ENCODE measurements at places on chromosomes 5 and 9.
A peak's percentile ranks its signal among the peaks of the same experiment; 100 is the strongest.

- DNase-seq, result no peak
Measured at GRCh38 chr5:37850226-37850865, 10.5 kb upstream of the GDNF start.

DNA sequence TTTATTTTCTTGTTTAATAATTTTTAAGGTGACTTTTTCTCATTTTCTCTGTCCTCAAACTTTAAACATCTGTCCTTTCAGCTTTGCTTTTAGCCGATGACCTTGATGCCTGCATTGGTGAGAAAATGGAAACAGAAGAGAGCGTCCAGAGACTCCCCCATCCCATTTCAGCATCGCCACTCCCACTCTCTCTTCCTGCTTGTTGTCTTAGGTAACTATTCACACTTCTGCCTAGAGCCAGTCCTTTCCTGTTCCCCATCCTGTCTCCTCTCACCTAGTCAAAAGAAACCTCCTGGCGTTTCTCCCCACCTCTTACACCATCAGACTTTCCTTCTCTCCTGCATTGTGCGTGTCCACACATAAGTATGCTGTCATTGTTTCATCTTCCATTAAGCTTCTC is 124.6 kb downstream of the MAST4 start:
- DNase-seq, result no peak

DNA sequence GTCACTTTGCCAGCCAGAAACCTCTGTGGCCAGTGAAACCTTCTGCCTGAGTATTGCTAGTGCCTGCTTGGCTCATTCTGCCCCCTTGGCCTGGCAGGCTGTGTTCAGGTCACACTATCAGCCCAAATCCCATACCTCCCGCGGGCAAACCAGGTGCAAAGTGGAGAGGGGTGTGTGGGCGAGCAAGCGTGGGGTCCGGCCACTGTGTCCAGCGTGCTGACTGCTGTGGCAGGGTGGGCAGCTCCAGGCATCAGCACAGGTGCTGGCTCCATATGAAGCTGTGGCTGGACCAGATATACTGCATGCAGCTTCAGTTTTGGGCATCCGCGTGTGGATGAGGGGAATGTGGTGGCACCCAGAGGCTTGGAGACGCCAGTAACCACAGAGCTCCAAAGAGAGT is 576.5 kb upstream of the EDIL3 start:
- DNase-seq, result no peak

GRCh38 chr5:140109018-140109758 is 4.7 kb upstream of the PURA start:
- DNase-seq, result peak; percentile 46

DNA sequence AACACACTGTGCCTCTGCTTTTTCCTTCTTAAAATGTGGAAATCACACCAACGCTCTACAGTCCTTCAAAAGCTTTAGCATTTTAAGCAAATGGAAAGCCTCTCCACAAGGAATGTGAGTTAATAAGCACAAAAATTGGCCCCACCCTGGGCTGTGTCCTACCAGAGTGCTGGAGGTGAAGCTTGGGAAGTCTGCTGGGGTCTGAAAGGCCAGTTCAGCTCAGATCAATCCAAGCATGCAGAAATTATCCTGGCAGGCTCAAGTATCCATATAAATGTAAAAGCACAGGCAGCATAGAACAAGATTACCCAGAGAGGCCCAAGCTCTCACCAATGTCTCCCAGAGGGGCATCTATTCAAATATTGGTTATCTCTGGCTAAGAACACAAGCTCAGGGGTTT is 98.5 kb downstream of the ESM1 start:
- no peak for DNase-seq

GRCh38 chr5:164472165-164472564 is 966.7 kb downstream of the MAT2B start:
- DNase-seq, result no peak

DNA sequence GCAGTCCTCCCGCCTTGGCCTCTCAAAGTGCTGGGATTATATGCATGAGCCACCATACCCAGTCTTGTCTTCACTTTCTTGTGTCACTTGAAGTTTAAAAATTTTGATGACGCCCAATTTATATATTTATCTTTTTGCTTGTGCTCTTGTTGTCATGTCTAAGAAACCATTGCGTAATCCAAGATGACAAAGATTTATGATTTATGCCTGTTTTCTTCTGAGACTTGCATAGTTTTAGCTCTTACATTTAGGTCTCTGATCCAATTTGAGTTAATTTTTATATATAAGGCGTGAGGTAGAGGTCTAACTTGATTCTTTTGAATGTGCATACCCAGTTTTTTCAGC is 18.6 kb downstream of the ANKHD1 start:
- no peak for DNase-seq

GRCh38 chr9:81116340-81117137 is 572.8 kb downstream of the TLE1 start:
- DNase-seq, result no peak

DNA sequence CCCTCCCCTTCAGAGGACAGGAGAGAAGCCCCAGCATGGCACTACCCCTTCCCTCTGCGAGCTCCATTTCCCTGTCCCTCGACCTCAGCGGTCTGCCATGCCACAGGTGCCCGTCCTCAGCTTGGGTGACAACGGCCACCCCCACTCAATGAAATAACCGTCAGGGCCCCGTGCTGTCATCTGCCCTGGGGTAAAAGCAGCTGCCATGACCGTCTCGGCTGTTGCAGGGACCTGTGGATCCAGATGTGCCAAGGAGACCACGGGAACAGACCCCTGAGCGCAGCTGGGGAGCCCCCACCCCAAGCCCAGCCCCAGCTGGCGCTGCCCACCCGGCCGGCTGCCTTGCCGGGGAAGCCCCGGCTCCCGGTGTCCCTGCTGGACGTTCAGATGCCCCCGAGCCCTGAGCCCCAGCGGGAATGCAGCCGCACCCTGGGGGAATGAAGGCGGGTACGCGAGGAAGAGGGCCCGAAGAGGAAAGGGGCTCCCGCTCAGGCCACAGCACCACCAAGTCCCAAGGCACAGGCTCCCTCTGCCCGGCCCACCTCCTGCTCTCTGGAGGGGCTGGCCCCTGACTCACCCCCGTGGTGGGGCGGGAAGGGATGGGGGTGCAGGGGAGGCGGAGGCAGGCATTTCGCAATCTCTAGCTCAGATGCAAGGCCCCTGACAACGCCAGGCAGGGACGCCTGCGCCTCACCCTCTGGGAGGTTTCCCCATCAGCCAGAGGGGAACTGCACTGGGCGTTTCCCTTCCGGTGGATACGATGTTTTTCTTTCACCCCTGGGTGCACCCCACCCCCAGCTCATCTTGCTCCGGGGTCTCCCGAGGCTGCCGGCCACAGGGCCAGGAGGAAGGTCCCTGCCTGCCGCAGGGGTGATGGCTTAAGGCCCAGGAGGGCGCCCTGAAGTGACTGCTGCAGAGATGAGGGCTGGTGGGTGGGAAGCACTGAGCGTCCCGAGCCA is 49.2 kb downstream of the NACC2 start:
- no peak for DNase-seq

- DNase-seq, result no peak
Measured at GRCh38 chr9:106600955-106601560, 261.9 kb upstream of the ZNF462 start.

GRCh38 chr9:14310311-14310710 is 3.6 kb downstream of the NFIB start:
- DNase-seq, result no peak

DNA sequence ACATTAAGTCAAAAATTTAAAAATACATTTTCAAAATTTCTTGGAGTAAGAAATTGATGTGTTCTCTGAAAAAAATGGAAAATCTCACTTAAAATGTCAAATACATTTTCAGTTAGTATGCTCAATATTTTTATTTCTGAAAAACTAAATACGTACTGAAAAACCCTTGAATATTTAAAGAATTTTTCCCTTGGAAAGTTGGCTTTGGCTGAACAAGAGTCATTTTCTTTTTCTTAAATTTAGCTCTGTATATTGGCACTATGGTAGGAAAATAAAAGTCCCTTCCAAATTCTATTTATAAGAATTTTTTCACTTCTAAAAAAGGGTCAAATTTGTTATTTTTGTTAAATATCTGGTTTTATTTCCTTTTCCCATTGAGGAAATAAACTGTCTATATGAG is 29.0 kb upstream of the CDH18 start:
- DNase-seq, result no peak

GRCh38 chr9:35237311-35237710 is 75.5 kb downstream of the UNC13B start:
- DNase-seq, result no peak

- no peak for DNase-seq
Measured at GRCh38 chr5:84450617-84451414, 66.1 kb upstream of the EDIL3 start.

DNA sequence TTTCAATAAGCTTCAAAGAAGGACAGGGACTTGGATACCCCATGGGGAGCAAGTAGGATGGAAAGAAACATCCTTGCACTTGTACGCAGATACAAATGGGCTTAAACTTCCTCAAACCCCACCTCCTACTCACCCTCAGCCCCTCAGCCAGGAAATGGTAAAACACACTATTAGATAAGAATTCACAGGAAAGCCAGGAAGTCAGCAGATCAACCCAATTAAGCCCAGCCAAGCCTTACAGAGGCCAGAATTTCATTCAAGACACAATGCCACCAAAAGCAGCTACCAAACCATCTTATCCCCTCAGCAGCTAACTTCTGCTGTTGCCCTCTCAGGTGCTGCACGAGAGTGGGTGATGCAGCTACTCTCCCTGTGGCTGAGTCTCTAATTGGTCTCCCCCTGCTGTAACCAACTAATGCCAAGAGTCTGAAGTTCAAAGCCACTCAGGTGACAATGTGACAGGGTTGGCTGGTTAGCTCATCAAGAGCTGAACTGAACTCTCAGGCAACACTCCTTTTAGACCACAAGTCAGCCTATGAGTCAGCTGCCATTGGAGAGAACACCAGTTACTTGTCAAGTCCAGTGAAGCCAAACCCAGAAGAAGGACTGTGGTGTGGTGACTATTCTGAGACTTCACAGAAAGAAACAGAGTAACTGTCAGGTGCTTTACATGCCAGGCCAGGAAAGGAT is 201.9 kb downstream of the ZNF608 start:
- DNase-seq, result no peak

DNA sequence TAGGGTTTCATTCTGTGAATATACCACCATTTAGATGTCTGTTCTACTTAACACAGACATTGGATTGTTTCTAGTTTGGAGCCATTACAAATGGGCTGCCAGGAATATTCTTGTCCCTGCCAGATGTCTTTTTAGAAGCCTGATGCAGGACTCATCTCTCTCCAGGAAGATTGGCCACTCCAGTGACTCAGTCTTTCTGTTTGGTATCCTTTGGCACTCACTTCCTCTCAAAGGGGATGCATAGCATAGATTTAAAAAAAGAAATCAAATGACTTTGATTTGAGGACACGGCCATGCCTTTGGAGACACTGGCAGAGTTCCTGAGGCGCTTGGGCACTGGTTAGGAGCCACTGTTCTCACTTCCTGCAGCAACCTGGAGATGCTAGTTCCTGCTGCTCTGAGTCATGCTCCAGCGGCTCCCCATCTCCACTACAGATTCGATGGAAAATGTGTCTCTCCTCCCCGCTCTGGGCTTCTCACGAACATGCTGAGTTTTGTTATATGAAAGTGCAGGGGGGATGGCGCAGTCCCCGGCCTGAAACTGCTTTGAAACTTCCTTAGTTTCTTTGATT is 3.5 kb upstream of the ZNF366 start:
- DNase-seq, result peak; percentile 71

DNA sequence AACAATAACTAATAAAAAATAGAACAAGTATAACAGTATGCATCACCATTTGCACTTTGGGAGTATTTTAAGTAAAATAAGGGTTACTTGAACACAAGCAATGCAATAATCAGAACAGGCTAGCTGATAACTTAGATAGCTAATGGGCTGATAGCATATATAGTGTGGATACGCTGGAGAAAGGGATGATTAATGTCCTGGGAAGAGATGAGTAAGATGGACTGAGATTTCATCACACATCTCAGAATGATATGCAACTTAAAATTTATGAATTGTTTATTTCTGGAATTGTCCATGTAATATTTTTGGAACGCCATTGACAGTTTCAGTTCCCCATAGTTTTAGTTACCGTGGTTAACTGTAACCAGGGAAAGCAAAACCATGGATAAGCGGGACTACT is 173.6 kb downstream of the ISL1 start:
- no peak for DNase-seq

DNA sequence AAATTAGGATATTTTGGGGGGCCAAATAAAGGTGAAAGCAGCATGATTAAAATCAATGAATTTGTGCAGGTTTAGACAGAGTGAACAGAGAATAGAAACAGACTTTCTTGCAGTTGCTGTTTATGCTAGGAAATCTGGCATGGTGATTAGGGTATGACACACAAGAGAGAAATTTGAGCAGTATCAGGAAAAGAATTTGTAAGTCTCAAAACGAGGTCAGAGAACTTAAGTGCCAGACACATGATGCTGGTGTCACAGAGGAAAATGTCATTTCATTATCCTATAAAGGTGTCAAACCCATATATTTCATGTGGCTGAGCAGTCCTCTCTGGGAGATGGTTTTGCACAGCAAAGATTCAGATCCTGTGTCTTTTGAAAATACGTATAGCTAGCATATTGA is 15.7 kb downstream of the LVRN start:
- DNase-seq, result peak; percentile 83

DNA sequence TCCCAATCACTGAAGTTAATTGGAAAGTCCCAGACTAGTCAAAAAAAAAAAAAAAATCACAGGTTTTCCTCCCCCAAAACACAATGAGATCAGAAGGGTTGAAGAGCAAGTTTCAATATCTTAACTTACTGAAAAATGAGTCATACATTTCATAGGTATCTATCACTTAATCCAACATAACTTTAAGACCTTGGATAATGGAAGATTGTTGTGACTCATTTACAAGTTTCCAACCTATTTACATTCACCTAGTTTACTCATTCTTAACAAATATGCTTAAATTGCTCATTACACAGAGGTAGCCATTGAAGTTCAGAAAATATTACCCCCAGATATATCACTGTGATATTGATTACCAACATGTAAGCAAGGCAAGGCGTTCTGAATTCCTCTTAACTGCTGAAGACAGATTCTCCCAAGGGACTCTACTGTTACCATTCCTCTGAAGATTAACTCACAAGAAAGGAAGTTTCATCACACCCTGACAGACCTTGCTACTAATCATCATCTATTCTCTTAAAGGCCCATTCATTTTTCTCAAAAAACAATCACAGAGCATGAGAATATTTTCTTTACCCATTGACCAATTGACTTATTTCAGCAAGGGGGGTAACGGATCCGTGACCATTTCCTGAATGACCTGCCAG is 563.8 kb downstream of the TLE1 start:
- no peak for DNase-seq

- DNase-seq, result no peak
Measured at GRCh38 chr9:106947106-106947900, 84.3 kb downstream of the ZNF462 start.

DNA sequence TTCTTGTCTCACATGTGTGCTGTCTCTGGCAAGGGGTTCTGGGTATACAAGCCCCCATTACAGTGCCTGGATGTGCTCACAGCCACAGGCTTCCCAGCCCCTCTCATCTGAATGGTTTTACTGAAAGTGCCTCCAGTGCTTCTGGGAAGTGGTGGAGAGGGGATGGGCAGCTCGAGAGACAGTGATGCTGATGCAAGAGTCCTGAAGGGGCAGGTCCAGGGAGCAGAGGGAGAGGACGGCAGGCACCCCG is 93.5 kb downstream of the PHF2 start:
- no peak for DNase-seq

- DNase-seq, result no peak
Measured at GRCh38 chr5:36147681-36148080, 4.0 kb downstream of the LMBRD2 start.

- no peak for DNase-seq
Measured at GRCh38 chr5:149940077-149940574, 4.5 kb downstream of the PDE6A start.

- DNase-seq, result peak; percentile 6
Measured at GRCh38 chr5:54442271-54442670, 13.2 kb upstream of the HSPB3 start.
